Activated T-cell treated with anti-CD3 and anti-CD28 coated beads, Interleukin-2, amount 50 U/mL, for 72 hours (primary cell): ENCODE measurements at places on chromosomes 11 and 22.
A peak's percentile ranks its signal among the peaks of the same experiment; 100 is the strongest.

GRCh38 chr11:66080055-66080817, 10.2 kb downstream of the PACS1 start:
- peak; percentile 73 for DNase-seq

- no peak for DNase-seq
Observed at GRCh38 chr11:27118949-27119348, 78.3 kb downstream of the BBOX1 start.

- DNase-seq: peak; percentile 24
Observed at GRCh38 chr22:48968201-48968959, 859.3 kb downstream of the BRD1 start.

- DNase-seq: no peak
Observed at GRCh38 chr22:29062286-29062821, 723 bp upstream of the C22orf31 start.

DNA sequence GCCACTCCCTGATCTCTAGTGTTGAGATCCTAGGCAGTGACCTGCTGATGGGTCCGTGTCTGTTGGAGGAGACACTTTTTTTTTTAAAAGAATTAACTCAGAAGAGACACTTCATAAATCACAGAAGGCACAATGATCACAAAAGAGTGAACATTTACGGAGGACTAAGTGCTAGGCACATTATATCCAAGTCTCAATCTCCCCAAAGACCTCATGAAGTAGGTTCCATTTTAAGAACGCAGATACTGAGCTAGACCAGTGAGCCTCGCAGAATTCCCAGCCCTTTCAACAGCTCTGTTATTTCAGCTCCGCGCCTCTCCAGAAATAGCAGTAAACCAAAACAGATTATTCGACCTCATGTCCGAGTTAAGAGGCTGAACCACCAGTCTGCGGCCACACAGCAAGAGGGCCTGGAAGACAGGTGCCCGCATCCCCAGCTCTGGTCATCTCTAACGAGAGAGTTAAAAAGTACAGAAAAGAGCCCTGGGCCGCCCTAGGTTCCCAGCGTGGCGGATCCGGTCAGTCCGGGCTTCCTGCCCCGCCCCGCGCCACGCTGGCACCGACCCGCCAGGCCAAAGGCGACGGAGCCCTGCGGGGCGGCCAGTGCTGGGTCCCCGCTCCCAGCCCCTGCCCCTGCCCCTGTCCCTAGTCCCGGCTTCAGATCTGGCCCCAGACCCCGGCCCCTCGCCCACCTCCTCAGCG, 612 bp downstream of the XBP1 start:
- peak; percentile 43 for DNase-seq

DNA sequence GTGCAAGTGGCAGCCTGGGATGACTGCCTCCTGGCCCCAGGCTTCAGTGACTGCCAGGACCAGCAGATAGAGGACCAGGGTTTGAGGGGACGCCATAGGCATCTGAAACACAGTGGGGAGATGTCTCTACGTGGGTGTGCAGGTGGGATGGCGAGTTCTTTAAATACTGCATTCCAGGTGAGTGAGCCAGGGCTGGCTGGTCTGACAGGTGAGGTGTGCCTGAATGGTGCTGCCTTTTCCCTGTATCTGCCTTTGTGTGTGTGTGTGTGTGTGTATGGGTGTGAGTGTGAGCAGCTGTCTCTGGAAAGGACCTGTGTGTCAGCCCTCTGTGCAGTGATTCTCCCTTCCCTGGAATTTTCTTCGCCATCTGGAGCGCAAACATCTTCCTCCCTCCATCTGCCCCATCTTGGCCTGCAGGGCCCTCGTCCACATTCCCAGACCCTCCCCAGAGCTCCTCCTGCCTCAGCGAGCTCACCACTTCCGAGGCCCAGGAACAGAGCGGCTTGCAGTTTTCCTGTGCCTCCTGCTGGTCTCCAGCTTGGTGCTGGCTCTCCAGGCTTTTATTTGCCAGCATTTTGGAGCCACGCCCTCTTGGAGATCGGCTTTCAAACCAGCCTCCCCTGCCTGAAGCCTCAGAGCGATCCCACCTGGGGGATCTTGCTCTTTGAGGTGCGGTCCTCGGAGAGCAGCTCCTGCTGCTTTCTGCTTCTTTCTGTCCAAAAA, at the start of gene GPHA2:
Gene GPHA2, minus strand, starts transcription at position 535 of the 723 bp plus-strand sequence. Its CDS starts 433 bp downstream, at position 102.
- DNase-seq: no peak

DNA sequence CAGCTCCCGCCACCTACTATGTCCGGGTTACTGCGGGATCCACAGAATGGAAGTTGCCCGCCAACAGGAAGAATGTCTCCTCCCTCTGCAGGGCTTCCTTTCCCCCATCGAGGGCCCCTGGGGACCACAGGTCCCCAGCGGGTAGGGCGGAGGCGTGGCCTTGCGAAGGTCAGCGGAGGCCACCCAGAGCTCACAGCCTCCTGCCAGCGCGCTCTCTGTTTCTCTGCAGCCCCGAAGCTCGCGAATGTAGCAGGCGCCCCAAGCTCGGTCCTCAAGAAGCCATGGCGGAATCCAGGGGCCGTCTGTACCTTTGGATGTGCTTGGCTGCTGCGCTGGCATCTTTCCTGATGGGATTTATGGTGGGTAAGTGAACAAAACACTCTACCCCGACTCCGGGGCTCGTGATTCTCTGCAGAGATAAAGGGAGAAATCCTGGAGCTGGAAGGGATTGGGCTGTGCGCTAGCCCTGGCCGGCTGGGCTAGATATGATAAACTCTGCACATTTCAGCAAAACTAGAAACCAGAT, at the start of gene NAALAD2:
Gene NAALAD2, plus strand, starts transcription at position 186 of the 526 bp plus-strand sequence. Its CDS starts 96 bp downstream, at position 282.
- DNase-seq: peak; percentile 0

DNA sequence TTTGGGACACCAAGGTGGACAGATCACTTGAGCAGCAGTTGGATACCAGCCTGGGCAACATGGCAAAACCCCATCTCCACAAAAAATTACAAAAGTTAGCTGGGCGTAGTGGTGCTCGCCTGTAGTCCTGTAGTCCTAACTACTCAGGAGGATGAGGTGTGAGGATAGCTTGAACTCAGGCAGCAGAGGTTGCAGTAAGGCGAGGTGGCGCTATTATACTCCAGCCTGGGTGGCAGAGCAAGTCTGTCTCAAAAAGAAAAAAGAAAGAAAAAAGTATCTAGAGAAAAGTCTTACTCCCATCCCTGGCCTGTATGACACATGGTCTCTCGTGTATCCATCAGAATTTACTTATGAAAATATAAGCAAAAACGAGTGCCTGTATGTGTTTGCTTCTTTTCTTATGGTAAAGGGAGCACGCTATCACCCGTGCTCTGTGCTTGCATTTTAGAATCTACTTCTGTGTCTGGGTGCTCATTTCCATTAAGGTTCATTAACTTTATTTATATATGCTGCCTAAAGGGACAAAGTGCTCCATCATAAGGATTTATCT, 15.4 kb upstream of the CPT1A start:
- DNase-seq: no peak

- no peak for DNase-seq
Observed at GRCh38 chr11:75261902-75262361, 21.4 kb downstream of the TPBGL start.

- DNase-seq: no peak
Observed at GRCh38 chr22:32916025-32916424, 114.5 kb downstream of the TIMP3 start.

DNA sequence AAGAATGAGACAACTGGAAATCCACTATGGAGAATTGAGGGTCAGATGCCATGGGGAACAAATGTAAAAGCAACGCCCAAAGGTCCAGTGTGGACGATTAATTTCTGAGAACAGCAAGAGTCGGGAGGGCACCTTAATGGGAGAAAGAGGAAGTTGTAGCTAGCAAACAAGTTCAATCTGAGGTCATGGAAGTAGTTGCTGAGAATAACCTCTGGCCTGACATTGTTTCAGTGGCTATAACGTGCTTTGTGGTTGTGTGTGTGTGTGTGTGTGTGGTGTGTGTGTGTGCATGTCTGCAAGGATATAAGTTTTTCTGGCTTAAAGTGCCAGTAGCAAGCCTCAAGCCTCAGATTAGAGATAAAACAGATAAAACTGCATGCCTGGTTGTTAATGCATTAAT, 1630.1 kb upstream of the TENM4 start:
- DNase-seq: no peak

- DNase-seq: no peak
Observed at GRCh38 chr22:43534916-43535315, 123.1 kb downstream of the MPPED1 start.

DNA sequence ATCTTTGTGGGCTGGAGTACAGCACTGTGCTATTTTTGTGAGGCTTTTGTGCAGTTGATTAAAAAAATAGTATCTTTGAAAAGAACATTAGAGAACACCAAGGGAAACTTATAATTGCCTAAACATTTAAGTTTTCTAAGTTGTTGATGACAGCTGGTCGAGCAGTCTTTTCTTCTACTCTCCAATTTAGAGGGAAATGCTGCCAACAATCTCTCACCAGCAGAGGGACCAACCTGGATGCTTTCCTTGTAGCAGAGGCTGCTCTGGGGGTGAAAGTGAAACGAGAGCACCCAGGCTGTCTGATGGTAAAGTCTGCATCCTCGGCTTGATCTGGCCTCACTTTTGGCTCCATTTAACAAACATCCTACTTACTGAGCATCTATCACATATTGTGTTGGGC, 1286.5 kb upstream of the TENM4 start:
- DNase-seq: no peak

DNA sequence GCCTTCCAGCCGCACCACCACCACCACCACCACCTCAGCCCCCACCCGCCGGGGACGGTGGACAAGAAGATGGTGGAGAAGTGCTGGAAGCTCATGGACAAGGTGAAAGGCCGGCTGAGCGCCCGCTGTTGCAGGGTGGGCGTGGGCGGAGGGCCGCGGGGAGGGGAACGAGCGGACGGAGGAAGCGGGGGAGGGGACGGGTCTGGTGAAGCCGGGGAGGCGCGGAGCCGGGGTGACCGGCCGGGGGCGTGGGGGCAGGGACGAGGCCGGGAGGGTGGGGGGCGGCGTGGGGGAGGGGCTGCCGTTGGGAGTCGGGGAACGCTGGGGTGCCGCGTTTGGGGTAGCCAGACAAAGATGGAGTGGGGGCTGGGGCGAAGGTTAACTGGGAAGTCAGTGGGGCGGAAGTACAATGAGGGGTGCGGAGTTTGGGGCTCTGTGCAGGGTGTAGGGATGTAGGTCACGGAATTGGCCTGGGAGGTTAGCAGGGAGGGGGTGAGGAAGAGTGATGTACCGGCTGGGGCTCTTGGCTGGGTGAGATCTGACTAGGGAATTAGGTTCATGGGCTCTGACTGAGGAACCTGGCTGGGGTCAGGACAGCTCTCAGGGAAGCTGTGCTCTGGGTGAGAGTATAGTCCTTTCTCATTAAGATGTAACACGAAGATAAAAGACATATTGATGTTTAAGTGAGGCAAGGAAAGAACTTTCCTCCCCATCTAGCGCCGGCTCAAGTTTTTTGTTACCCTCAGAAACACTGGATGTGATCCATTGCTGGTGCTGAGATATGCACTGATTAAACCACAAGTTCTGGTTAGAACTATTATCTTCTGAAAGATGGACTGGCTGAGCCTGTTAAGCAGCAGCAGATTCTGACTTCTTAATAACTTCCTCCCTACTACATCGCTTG, 624 bp downstream of the CBL start:
- peak; percentile 73 for DNase-seq

DNA sequence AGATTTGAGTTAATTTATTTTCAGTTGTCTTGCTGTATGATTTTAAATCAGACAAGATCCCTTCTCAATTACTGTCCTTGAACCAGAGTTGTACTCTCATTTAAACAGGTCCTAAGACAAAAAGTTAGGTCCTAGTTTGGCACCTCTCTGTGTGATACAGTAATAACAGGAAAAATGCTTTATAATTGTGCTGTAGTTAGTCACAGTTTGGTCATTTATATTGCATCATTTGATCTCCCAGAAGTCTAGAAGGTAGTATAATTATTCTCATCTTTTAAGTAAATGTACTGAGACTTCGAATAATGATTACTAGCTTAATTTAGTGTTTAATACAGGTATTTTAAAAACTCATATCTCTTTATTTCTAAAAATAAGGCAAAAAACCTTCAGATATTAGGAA, 18.1 kb upstream of the LUZP2 start:
- DNase-seq: no peak

GRCh38 chr22:48929276-48929790, 898.3 kb downstream of the BRD1 start:
- no peak for DNase-seq
